ENCODE measurements at places on chromosomes 4 and X.

DNA sequence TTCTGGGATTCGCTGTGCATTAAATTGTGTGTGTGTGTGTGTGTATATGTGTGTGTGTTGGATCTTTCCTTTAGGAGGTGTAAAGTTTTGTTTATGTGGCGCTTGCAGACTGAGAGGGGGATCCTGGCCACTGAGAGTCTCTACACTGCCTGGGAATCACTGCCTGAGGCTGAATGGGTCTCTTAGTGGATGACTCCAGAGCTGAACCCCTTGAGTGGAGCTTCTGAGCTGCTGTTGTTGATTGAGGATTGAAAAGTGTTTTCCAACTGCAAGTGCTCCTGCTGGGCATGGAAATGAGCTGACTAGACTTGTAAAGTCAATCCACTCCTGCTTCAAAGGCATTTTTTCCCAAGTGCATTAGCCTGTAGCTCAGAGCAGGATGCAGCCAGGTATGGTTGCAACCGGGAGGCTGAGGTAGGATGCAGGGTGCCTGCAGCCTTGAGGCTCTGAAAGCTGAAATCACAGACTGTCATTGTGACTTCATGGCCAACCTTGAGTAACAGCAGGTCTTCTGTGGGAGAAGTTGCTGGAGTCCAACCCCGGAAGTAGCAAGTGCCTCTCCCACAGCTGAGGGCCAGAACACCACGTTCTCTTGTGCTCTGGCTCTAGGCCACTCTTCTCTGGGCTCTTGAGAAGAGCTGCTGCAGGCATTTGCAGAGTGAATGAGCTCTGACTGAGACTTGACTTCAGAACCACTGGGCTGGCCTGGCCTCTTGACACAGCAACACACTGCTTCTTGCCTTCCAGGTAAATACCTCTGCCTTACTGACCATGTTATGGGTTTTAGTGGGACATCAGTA, at the start of gene TBX22:
TSS of gene TBX22 (plus strand) at position 613 of the 800 bp plus-strand sequence. CDS start 7,517 bp downstream, outside the sequence.
- peaks cover 5% of the 10 kb centered on the region for H3K4me1 ChIP-seq
- no peak within 1 kb of the TSS for H3K4me3 ChIP-seq
- no peak within 1 kb of the TSS for H3K27ac ChIP-seq
- no peaks in the 10 kb centered on the region for H3K36me3 ChIP-seq

GRCh38 chrX:140804292-140804691, 94.7 kb downstream of the LINC00632 start:
- H3K27me3 ChIP-seq, result no peaks in the 10 kb centered on the region
- no peak overlapping the region for H3K4me3 ChIP-seq
- no peak overlapping the region for H3K27ac ChIP-seq
- no peaks in the 10 kb centered on the region for H3K4me1 ChIP-seq
- DNase-seq, result no peak
- H3K36me3 ChIP-seq, result peaks cover 3% of the 10 kb centered on the region

- peaks cover 37% of the 10 kb centered on the region for H3K27me3 ChIP-seq
- no peaks in the 10 kb centered on the region for H3K4me1 ChIP-seq
- H3K4me3 ChIP-seq, result no peak overlapping the region
- no peaks in the 10 kb centered on the region for H3K36me3 ChIP-seq
- DNase-seq, result no peak
- H3K27ac ChIP-seq, result no peak overlapping the region
Observed at GRCh38 chrX:102138064-102138463, 4.2 kb downstream of the TCEAL6 start.

DNA sequence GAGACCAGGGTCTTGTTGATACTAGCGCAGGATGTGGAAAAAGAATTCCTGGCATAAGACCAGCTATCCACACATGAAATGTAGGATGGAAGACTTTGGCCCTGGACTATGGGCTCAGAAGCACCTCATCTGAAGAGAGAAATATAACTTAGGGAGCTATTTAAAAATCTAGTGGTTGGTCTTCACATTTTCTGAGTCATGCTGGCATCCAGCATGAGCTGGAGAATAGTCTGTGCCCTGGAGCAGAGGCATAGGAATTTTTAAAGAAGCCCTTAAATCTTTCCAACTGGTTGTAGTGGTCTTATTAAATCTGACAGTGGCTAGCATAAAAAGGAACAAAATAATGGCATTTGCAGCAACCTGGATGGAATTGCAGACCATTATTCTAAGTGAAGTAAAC, 86.3 kb downstream of the SMARCA5 start:
- no peaks in the 10 kb centered on the region for H3K27me3 ChIP-seq
- peaks cover 2% of the 10 kb centered on the region for H3K36me3 ChIP-seq
- no peak for DNase-seq
- H3K4me3 ChIP-seq, result no peak overlapping the region
- H3K4me1 ChIP-seq, result no peaks in the 10 kb centered on the region
- H3K27ac ChIP-seq, result no peak overlapping the region

DNA sequence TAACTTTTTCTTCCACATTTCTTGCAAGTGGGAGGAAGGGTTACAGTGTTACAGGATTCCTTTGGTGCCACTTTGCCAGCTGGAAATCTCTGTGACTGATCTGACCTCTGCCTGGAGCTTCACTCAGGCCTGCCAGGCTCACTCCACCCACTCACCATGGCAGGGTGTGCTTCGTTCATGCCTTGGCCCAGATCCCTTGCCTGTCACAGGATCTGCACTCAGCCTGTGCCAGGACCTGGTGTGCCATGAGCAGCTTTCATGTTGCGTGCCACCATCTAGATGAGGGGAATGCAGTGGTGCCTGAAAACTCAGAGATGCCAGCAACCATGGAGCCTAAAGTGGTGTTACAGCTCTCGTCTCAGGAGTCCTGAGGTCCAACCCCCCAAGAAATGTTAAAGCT, 2596.4 kb downstream of the PCDH7 start:
- H3K36me3 ChIP-seq, result no peaks in the 10 kb centered on the region
- no peaks in the 10 kb centered on the region for H3K27me3 ChIP-seq
- no peak overlapping the region for H3K27ac ChIP-seq
- H3K4me1 ChIP-seq, result no peaks in the 10 kb centered on the region
- H3K4me3 ChIP-seq, result no peak overlapping the region

- H3K4me3 ChIP-seq, result no peak overlapping the region
- H3K4me1 ChIP-seq, result no peaks in the 10 kb centered on the region
- DNase-seq, result no peak
- H3K27me3 ChIP-seq, result no peaks in the 10 kb centered on the region
- H3K36me3 ChIP-seq, result no peaks in the 10 kb centered on the region
Observed at GRCh38 chrX:141989815-141990214, 86.1 kb downstream of the MAGEC1 start.

- H3K4me1 ChIP-seq, result no peaks in the 10 kb centered on the region
- H3K27me3 ChIP-seq, result peaks cover 4% of the 10 kb centered on the region
- no peak overlapping the region for H3K4me3 ChIP-seq
- no peak overlapping the region for H3K27ac ChIP-seq
- H3K36me3 ChIP-seq, result no peaks in the 10 kb centered on the region
Observed at GRCh38 chr4:2995546-2996265, 32.3 kb downstream of the GRK4 start.

DNA sequence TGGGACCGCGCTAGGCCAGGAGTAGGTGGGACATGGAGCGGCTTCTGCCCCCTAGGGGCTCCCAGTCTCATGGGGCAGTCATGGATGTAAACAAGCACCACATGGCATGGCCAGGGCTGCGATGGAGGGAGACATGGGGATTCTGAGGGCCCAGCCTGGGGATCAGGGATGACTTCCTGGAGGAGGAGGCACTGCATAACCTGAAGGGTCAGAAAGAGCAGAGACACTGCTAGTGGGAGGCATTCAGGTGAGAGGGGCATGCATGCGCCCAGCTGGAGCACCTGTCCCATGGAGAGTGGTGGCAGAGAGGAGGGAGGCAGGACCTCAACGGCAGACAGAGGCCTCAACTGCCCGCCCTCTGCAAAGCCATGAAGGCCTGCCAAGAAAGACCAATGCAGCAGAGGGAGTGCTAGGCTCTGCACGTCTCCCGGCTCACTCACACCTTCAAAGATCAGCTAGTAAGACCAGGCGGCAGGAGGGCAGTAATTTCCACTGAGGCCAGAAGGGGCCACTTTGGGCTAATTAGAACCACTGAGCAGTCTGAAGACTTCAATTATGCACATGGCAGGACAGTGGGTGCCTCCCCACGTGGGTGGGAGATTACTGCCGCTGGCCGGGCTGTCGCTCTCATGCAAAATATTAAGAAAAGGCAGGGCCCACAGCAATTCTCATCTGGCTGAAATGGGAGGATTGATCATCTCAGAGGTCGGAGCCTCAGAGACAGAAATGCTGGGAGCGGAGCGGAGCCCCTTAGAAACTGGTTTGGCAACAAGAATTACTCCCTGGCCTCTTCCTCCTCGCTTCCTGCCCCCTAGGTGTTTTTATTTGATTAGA, 69.6 kb downstream of the PPP2R2C start:
- no peaks in the 10 kb centered on the region for H3K36me3 ChIP-seq
- H3K27ac ChIP-seq, result no peak overlapping the region
- H3K4me1 ChIP-seq, result no peaks in the 10 kb centered on the region
- H3K4me3 ChIP-seq, result no peak overlapping the region
- DNase-seq, result no peak

- H3K4me1 ChIP-seq, result no peaks in the 10 kb centered on the region
- no peak overlapping the region for H3K4me3 ChIP-seq
Observed at GRCh38 chr4:109321232-109321631, 18.8 kb upstream of the COL25A1 start.

- H3K27ac ChIP-seq, result no peak overlapping the region
- DNase-seq, result no peak
- peaks cover 1% of the 10 kb centered on the region for H3K36me3 ChIP-seq
Observed at GRCh38 chrX:6660567-6661264, 125.8 kb upstream of the VCX3A start.

GRCh38 chr4:97411356-97411755, 731.9 kb downstream of the STPG2 start:
- no peaks in the 10 kb centered on the region for H3K27me3 ChIP-seq
- DNase-seq, result no peak
- no peaks in the 10 kb centered on the region for H3K36me3 ChIP-seq
- H3K4me1 ChIP-seq, result no peaks in the 10 kb centered on the region
- no peak overlapping the region for H3K4me3 ChIP-seq

DNA sequence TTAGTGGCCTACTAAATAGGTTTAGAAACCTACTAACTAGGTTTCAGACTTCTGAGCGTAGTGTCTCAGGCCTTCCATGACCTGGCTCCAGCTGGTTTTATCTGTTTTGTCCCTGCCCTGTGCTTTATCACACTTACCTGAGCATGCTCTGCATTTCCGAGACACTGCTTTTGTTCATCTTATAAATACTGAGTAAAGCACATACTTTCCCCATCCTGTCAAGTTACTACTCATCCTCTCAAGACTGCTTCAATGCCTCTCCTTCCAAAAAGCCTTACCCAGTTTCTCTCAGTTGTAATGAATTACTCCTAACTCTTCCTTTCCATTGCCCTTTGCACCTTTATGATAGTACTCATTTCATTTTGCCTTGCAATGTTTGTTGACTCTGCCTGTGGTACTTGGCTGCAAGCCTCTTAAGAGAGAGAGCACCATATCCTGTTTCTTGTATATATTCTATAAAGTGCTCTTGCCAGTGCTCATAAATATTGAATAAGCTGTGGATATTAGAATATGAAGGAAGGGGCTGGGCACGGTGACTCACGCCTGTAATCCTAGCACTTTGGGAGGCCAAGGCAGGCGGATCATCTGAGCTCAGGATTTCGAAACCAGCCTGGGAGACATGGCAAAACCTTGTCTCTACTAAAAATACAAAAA, 34.4 kb downstream of the SLAIN2 start:
- H3K4me1 ChIP-seq, result peaks cover under 1% of the 10 kb centered on the region
- peaks cover 7% of the 10 kb centered on the region for H3K36me3 ChIP-seq
- DNase-seq, result no peak
- no peak overlapping the region for H3K27ac ChIP-seq
- no peak overlapping the region for H3K4me3 ChIP-seq

DNA sequence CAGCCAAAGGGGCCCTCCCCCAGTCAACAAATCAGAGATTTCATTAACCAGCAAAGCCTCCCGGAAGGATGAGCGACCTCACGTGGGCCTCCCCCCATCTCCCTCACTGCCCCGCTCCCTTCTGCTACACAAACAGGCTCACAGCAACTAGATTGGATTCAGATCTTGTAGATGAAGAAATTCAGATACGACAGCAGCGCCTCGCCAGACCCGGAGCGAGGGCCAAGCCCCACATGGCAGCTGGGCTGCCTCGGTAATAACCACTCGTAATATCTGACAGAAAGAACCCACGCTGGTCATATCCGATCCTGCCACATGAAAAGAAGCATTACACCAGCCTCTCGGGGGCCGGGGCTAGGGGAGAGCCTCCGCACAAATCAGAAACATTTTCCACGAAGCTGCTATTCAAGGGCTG, 581.3 kb downstream of the BCOR start:
- no peak overlapping the region for H3K4me3 ChIP-seq
- no peaks in the 10 kb centered on the region for H3K36me3 ChIP-seq
- H3K27me3 ChIP-seq, result peaks cover 26% of the 10 kb centered on the region
- no peak overlapping the region for H3K27ac ChIP-seq
- DNase-seq, result no peak
- H3K4me1 ChIP-seq, result no peaks in the 10 kb centered on the region

GRCh38 chrX:50402886-50403285, 67.7 kb downstream of the DGKK start:
- H3K27me3 ChIP-seq, result peaks cover 33% of the 10 kb centered on the region
- no peak overlapping the region for H3K27ac ChIP-seq
- no peak overlapping the region for H3K4me3 ChIP-seq
- H3K36me3 ChIP-seq, result no peaks in the 10 kb centered on the region

DNA sequence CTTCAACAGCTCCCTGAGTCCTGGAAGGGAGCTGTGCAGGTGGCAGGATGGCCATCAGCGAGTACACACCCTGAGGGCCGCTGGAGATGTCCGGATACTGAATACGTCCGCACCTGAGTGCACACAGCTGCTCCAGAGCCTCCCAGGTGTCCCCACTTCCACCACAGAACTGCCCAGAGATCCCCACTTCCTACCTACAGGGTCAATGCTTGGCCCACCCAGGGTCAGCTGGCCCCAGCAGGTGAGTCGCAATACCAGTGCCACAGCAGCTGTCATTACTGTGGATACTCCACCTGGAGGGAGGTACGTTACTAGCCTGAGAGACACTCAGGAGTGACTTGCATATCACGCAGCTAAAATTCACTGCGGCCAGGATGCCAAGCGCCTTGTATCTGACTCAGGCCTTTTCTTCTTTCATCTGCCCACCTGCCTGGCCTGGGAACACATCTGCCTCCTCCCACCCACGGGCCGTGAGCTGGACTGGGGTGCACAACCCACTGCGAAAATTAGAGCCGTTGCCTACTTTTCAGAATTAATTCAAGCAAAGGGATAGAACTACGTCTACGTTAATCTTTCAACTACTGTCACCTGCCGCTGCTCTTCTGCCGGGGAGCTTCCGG, 9.4 kb downstream of the C4orf50 start:
- no peak overlapping the region for H3K27ac ChIP-seq
- H3K27me3 ChIP-seq, result peaks cover 43% of the 10 kb centered on the region
- no peaks in the 10 kb centered on the region for H3K36me3 ChIP-seq
- no peak for DNase-seq
- H3K4me3 ChIP-seq, result no peak overlapping the region
- H3K4me1 ChIP-seq, result no peaks in the 10 kb centered on the region

GRCh38 chrX:46737041-46737440, 21.9 kb downstream of the SLC9A7 start:
- H3K27me3 ChIP-seq, result peaks cover 11% of the 10 kb centered on the region
- DNase-seq, result no peak

DNA sequence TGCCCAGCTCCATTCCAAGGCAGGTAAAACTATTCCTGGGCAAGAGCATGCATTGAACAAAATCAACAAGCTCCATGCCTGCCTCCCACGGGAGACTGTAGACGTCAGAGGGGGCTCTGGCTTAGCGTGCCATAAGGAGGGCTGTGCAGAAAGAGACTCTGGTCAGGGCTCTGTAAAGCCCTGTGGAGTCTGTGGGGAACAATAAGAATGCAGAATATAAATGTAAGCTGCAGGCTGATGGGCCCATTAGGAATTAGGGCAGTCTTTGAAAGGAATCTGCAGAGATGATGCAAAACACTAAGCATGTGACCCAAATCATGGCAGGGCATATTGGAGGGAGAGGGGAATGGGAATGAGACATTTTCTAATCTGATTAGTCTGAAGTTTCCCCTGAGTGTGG, 170.3 kb downstream of the EFHC2 start:
- H3K4me3 ChIP-seq, result no peak overlapping the region
- peaks cover 12% of the 10 kb centered on the region for H3K27me3 ChIP-seq
- DNase-seq, result no peak
- peaks cover 3% of the 10 kb centered on the region for H3K36me3 ChIP-seq
- H3K4me1 ChIP-seq, result no peaks in the 10 kb centered on the region
